ENCODE measurements at places on chromosomes 12 and 14.

DNA sequence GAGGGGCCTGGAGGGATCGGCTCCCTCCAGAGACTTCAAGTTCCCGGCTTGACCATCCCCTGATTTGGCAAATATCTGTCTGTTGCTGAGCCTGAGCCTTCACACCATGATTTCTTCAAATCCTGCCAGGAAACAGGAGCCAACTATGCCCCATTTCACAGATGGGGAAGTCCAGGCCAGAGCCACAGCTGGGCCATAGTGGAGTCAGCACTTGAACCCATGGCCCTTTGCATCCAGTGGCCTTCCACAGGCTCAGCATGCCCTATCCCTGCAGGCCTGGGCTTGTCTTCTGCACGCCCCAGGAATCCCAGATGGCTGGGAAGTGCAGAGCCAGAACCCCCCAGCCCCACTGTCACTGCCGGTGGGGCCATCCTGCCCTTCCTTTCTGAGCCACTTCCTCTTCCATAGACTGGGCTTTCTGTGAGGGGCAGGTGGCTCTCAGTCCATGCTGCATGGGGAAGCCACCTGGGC is 44.9 kb downstream of the CYP46A1 start:
- DNase-seq: no peak

GRCh38 chr12:638953-639557 is 24.2 kb downstream of the NINJ2 start:
- no peak for DNase-seq

DNA sequence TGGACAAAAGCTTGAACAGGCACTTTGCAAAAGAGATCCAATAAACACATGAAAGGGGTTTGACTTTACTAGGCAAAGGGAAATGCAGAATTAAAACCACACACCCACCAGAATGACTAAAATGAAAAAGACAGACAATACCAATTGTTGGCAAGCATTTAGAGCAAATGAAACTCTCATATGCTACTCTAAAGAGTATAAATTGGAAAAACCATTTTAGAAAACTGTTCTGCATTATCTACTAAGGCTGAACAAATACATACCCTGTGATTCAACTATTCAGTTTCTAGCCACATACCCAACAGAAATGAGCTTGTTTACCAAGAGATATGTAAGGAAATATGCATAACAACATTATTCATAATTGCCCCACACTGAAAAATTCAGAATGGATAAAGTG is 8.5 kb upstream of the IL22 start:
- DNase-seq: no peak

DNA sequence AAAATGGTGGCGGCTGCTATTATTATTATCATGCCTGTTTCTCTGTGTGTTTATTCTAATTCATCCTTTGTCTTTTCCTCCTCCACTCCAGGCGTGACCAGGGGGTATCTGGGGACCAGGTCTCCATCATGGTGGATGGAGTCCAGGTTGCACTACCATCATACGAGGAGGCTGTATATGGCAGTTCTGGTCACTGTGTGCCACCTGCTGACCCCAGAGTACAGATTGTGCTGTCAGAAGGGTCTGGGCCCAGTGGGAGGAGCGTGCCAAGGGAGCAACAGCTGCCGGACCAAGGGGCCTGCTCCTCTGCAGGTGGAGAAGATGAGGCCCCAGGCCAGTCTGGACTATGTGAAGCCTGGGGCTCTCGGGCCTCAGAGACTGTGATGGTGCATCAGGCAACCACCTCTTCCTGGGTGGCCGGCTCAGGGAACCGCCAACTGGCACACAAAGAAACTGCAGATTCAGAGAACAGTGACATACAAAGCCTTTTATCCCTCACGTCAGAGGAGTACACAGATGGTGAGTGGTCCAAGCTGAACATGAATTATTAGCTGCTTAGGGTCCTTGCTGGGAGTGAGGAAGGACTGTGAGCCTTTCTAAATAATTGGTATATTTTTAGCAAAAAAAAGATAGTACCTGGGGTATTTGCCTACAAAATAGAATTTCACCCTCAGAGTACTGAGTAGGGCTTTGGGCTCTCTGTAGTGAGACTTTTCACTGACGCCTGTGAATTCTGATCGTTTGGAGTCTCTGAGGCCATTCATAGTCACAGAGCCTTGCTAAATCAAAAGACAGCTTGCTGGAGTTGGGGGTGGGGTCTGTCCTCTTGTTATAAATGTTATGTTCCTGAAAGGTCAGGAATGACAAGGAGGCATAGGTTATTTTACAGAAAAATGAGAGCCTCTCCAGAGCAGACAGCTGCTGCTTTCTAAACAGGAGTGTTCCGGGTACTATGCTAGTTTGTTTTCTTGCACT is 58.1 kb upstream of the SRSF5 start:
- no peak for DNase-seq

DNA sequence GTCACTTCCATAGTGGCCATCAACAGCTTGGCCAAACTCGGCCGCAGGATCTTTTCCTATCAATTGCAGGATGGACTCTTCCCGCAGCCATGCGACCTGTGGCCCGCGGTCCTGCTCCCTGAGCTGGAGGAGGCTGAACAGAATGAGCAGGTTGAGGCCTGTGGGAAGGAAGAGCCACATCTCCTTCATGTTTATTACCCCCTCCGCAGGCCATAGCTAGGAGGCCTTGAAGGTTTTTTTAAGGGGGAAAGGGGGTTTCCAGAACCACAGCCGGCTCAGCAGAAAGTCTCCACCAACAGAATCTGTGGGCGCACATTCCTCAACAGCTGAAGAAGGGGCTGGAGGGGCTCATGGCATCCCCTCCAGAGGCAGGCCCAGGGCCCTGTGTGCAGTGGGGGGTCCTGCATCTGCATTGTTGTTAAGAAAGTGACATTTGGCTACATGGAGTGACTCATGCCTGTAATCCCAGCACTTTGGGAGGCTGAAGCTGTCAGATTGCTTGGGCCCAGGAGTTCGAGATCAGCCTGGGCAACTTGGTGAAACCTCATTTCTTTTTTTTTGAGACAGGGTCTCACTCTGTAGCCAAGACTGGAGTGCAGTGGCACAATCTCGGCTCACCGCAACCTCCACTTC is 25.2 kb upstream of the PPP1R13B start:
- DNase-seq: no peak

DNA sequence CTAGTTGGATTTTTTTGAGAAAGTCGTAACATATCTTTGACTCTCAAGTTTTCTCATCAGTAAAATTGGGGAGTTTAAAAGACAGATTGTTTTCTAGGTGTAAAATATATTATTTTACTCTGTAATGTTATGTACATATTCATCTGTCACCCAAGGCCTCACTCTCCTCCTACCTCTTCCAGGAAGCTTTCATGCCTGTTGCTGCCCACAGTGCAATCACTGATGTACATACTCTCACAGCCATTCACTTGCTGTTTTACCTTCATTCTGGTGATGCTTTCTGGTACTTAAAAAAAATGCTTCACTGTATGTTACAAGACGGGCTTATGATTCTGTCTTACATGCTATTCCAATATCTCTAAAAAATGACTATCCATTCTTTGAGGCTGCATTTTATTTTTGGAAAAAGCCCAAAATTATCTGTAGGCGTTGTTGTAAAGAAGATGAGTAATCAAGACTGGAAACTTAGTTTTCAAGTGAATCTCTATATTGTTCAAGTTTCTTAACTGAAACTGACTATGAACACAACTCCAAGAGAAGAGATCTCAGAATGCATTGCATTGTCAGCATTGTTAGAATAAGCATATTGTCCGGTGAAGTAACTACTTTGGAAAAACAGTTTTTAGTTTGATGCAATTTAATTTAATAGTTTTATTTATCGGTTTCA is 82.5 kb downstream of the LMO3 start:
- DNase-seq: no peak

GRCh38 chr12:62605981-62606380 is 139.4 kb downstream of the MON2 start:
- no peak for DNase-seq

DNA sequence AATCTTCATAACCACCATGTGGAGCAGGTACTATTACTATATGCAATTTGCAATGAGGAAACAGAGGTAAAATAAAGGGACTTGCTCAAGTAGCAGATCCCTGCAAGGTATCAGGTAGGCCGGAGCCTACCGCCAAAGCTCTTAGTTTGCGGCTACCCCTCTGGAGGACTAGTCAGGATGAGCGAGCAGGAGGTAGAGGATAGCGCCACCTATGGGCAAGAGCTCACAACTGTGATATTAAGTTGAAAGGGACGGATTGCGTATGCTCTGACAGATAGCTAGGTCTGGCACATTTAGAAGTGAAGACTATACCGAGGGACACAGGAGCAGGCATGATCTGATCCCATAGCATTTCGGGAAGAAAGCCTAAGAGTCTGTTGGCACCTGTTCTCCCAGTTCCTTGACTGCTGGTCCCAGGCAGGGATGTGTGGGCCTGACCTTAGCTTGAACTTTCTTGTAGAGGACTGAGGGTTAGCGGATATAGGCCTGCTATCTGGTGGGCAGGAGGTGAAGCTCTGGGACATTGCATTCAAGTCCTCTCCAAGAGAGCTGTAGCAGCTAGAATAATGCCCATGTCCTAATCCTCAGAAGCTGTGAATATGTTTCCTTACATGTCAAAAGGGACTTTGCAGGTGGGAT is 48.0 kb downstream of the SLC17A8 start:
- peak; percentile 14 for DNase-seq

DNA sequence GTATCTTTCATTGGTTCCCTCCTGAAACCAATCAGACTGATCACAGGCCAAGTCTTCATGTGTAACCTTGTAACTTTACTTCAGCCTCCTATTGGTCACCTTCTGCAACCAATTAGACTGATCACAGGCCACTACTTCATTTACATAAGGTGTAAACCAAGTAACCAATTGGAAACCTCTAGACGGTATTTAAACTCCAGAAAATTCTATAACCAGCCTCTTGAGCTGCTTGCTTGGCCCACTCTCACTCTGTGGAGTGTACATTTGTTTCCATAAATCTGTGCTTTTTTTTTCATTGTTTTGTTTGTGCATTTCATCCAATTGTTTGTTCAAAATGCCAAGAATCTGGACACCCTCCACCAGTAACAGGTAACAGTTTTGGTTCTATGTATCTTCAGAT is 47.5 kb downstream of the EIF2S3B start:
- no peak for DNase-seq

DNA sequence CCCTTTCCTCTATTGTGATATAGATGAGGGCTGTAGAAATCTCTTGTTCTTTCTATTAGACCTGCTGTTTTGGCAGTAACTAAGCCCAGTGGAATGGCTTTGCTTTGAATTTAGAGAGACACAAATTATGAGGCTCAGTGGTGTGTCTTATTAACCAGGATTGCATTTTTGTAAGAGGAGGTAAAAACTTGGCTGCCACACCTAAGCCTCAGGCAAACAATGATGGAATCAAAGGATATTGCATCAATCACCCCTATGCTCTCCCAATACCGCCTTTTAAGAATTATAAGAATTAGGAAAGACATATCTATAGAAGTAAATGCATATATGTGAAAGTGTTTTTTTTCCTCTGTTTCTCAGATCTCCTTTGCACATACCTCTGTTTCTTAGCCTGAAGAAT is 63.3 kb downstream of the ACSS3 start:
- no peak for DNase-seq

DNA sequence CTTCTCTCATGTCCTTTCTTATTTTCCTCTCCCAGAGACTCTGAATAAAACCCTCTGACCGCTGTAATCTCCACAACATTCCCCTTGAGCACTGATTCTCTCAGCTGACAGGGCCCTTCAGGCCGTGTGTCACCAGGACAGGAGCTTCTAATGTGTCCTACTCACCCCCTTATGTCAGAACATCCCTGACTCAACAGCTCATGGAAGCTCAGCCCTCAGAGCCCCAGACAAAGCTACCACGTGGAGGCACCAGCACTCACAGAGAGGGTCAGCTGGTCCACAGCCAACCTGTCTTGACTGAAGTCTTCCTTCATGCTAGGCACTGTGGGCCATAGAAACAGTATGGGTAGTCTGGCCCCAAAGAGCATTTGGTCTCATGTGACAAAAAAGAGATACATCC is 49.8 kb downstream of the SMUG1 start:
- DNase-seq: no peak

DNA sequence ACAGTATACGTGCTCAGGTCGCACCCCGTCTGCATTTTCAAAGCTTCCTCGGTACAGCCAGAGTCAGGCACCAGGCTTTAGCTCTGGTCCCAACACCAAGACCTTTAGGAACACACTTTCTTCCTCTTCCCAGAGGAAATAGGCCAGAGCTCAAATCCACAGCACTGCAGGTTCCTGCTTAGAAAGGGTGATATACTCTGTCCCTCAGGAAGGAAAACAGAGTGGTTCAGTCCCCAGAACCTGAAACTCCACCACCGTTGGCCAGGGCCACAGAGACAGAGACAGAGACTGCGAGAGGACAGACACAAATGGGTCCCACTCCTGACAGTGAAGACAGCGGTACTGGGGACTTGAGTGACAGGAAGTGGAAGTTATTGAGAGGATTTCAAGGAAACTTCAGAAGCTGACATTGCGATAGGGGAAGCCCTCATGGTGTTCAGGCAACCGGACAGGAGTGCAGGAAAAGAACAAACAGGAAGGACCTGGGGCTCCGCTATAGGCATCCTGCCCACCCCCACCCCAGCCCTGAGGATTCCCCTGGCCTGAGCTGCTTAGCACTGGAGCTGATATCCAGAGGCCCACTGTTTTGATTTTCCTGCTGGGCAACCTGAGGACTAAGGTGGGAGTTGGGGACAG is 5.5 kb upstream of the KRT8 start:
- DNase-seq: no peak

- no peak for DNase-seq
These were observed 5.3 kb upstream of the TBX5 start for GRCh38 chr12:114411071-114411837.

- DNase-seq: no peak
These were observed 81.8 kb downstream of the PRIMA1 start for GRCh38 chr14:93706360-93706955.

DNA sequence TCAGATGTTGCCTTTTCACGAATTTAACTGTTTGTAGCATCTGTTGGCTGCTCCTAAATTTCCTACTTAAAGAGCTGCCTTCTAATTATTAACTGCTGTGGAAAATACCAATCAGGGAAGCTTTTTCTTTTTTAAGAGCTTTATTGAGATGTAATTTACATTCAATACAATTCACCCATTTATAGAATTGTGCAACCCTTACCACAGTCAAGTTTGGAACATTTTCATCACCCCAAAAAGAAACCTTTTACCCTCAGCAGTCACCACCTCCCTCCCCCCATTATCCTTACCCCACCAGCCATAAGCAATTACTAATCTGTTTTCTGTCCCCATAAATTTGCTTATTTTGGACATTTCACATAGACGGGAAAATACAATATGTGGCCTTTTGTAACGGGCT is 1.4 kb downstream of the PCNX4 start:
- DNase-seq: no peak

- no peak for DNase-seq
These were observed 17.7 kb upstream of the TDG start for GRCh38 chr12:103947871-103948555.

DNA sequence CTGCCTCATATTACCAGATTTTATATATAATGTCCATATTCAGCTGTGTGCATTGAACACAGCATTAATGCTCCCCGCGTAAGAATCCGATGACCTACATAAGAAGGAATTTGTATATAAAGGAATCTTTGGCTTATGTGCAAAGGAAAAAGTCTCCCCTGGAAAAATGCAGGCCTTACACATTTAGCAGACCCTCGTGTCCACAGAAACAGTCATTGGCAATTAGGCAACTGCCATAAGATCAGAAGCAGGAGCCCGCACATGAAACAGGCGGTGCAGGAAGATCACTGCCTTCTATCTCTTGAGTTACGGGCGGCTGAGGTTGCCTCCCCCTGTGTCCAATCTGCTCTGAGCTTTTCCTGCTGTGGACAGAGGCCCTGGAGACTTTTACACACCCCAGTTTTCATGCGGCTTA is 63.2 kb upstream of the RFX4 start:
- peak; percentile 27 for DNase-seq

Measured in AG08396 (cell line).